Tibial nerve (tissue), 4 donors: ENCODE measurements at places on chromosomes 4 and X. TPM values are rescaled to one million over a fixed set of nuclear protein-coding genes. Genes with fewer than 3 reads are reported as not detected.

GRCh38 chr4:107736924-107737448 lies 17.0 kb upstream of the PAPSS1 start:
- no peak overlapping the region for H3K27ac ChIP-seq
- no peak for DNase-seq
- no peaks in the 10 kb centered on the region for H3K36me3 ChIP-seq
- no peak overlapping the region for H3K4me3 ChIP-seq

Gene MAGEE2
- total RNA-seq, result not detected

Gene PCDH18
- total RNA-seq, result 52.5 TPM

DNA sequence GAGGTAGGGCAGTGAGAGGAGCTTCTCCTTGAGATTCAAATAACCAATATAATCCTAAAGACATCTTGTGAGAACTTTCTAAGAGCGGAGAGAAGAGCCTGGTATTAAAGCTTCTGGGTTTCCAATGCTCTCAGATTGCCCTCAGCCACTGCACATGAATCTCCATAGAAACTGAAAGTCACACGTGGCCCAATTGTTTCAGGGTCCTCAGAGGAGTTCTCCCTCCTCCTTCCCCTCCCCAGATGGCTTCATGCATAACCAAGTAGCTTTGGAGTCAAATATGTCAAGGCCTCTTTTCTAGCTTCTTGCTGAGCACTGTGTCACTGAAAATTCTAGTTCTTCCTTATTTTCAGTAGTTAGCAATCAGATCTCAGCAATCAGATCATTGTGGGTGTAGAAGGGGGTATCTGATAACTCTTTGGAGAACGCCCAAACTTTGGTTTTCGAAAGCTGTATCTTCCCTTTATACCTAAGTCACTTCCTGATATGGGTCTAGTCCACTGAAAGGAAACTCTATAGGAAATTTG lies 2.2 kb downstream of the BTK start:
- H3K36me3 ChIP-seq, result no peaks in the 10 kb centered on the region
- H3K27ac ChIP-seq, result no peak overlapping the region
- peaks cover 4% of the 10 kb centered on the region for H3K27me3 ChIP-seq
- H3K4me1 ChIP-seq, result no peaks in the 10 kb centered on the region

DNA sequence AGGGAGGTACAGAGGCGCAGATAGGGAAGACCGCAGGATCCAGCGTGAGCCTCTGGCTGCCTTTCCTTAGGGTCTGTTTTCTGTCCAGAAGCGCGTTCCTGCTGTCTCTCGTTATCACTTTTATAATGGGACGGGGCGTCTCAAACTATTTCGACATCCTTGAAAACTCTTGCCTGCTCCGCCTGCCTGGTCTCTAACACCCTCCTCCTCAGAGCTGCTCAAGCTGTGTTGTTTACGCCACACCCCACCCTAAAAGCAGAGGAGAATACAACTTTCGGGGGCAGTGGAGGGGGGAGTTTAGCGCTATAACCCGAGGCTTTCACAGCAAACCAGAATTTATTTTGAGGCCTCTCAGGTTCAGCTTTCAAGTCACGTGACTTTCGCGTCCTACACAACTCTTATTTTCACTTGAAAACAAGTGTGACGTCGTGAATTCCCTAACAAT lies 646 bp upstream of the FAM3A start:
- DNase-seq, result no peak
- peak overlapping the region; percentile 62 for H3K4me3 ChIP-seq
- H3K36me3 ChIP-seq, result no peaks in the 10 kb centered on the region
- peak overlapping the region; percentile 96 for H3K27ac ChIP-seq

- H3K36me3 ChIP-seq, result no peaks in the 10 kb centered on the region
- DNase-seq, result no peak
- no peak overlapping the region for H3K4me3 ChIP-seq
- H3K27me3 ChIP-seq, result peaks cover 24% of the 10 kb centered on the region
- H3K27ac ChIP-seq, result no peak overlapping the region
- no peaks in the 10 kb centered on the region for H3K4me1 ChIP-seq
These were observed 10.6 kb downstream of the TSPAN6 start for GRCh38 chrX:100625985-100626491.

- H3K4me3 ChIP-seq, result no peak overlapping the region
- no peak for DNase-seq
- H3K27me3 ChIP-seq, result no peaks in the 10 kb centered on the region
- no peak overlapping the region for H3K27ac ChIP-seq
- no peaks in the 10 kb centered on the region for H3K4me1 ChIP-seq
These were observed 136.1 kb upstream of the MID1 start for GRCh38 chrX:10756441-10756840.

DNA sequence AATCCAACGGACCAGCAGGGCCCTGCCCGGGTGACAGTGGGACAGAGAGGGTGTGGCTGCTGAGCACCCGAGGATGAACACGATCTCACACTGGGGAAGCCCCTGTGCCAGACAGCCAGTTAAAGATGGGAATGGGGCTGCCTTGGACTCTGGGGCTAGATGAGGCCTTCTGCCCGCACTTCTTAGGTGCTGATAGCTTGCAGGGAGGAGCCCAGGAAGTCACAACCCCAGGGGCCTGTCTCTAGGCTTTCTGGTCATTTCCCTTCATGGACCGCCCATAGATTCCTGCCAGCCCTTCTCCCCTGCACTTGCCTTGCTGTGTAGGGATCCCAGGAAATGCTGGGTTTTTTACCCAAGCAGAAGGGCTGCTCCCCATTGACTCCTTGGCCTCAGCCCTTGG lies 6.2 kb downstream of the ZNF275 start:
- no peak overlapping the region for H3K27ac ChIP-seq
- no peaks in the 10 kb centered on the region for H3K36me3 ChIP-seq
- H3K4me1 ChIP-seq, result peaks cover 7% of the 10 kb centered on the region
- H3K4me3 ChIP-seq, result no peak overlapping the region

GRCh38 chr4:150982557-150983233 lies 32.4 kb downstream of the LRBA start:
- H3K27ac ChIP-seq, result no peak overlapping the region
- no peaks in the 10 kb centered on the region for H3K27me3 ChIP-seq
- no peaks in the 10 kb centered on the region for H3K36me3 ChIP-seq
- DNase-seq, result no peak
- H3K4me1 ChIP-seq, result no peaks in the 10 kb centered on the region
- H3K4me3 ChIP-seq, result no peak overlapping the region

- no peak overlapping the region for H3K4me3 ChIP-seq
- H3K4me1 ChIP-seq, result no peaks in the 10 kb centered on the region
- no peaks in the 10 kb centered on the region for H3K36me3 ChIP-seq
- no peaks in the 10 kb centered on the region for H3K27me3 ChIP-seq
- H3K27ac ChIP-seq, result no peak overlapping the region
- no peak for DNase-seq
These were observed 226.7 kb upstream of the PRKX start for GRCh38 chrX:3940000-3940610.

- peak overlapping the region; percentile 93 for H3K27ac ChIP-seq
- DNase-seq, result no peak
- no peaks in the 10 kb centered on the region for H3K4me1 ChIP-seq
These were observed 1.1 kb upstream of the HDAC6 start for GRCh38 chrX:48800574-48801279.

DNA sequence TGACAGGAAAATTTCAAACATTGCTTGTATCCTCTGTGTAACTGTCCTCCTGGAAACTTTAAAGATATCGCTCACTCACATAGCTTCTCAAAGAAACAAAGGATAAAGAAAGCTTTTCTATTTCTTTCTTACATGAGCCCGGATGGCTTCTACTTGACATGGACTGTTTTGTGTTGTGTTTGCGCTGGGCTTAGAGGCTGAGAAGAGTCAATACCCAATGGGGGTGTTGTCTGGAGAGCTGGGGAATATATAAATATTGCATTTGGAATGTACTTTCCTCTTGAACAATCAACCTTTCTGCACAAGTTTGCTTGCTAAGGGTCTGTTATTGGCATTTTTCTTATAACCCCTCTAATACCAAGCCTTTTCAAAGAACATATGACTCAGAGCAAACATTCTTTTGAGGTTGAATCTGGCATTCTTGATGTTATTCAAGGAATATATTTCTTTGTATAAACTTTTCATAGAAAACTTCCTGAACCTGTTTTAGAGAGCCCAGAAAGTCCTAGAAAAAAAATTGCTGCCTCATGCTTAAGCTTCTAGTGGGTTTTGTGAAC lies 331.9 kb downstream of the PACRGL start:
- no peaks in the 10 kb centered on the region for H3K36me3 ChIP-seq
- H3K27ac ChIP-seq, result no peak overlapping the region
- no peak for DNase-seq

GRCh38 chrX:40008791-40009461 lies 88.8 kb downstream of the BCOR start:
- H3K4me3 ChIP-seq, result peak overlapping the region; percentile 18
- H3K27me3 ChIP-seq, result no peaks in the 10 kb centered on the region
- peaks cover 10% of the 10 kb centered on the region for H3K4me1 ChIP-seq
- no peak for DNase-seq

DNA sequence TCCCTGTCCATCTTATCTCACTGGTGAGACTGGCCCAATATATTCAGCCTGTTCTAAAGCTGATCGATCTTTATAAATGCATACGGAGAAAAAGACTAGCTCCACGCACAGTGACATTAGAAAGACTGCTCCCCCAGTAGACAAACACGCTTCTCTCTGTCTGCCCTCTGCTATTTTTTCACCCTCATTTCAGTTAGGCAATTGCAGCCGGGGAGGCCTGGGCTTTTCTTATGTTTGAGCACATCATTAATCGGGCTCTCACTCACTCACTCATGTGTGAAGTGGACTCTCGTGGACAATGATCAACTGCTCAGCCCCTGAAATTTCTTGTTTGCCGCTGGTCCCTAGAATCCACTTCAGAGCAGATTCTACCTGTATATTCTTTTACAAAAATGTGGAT lies 824.7 kb upstream of the TENM3 start:
- no peak for DNase-seq
- no peaks in the 10 kb centered on the region for H3K27me3 ChIP-seq
- H3K4me3 ChIP-seq, result no peak overlapping the region
- peaks cover 9% of the 10 kb centered on the region for H3K4me1 ChIP-seq
- no peak overlapping the region for H3K27ac ChIP-seq
- no peaks in the 10 kb centered on the region for H3K36me3 ChIP-seq

- H3K36me3 ChIP-seq, result no peaks in the 10 kb centered on the region
- no peak overlapping the region for H3K4me3 ChIP-seq
- no peak for DNase-seq
- no peaks in the 10 kb centered on the region for H3K27me3 ChIP-seq
- no peak overlapping the region for H3K27ac ChIP-seq
These were observed 598.2 kb upstream of the BOD1L1 start for GRCh38 chr4:14225688-14226207.

GRCh38 chrX:96692890-96693289 lies 8.2 kb downstream of the DIAPH2 start:
- no peak overlapping the region for H3K27ac ChIP-seq
- DNase-seq, result no peak
- H3K36me3 ChIP-seq, result no peaks in the 10 kb centered on the region
- no peaks in the 10 kb centered on the region for H3K27me3 ChIP-seq

GRCh38 chrX:20240201-20240600 lies 26.5 kb downstream of the RPS6KA3 start:
- H3K4me1 ChIP-seq, result no peaks in the 10 kb centered on the region
- H3K27me3 ChIP-seq, result no peaks in the 10 kb centered on the region
- no peak for DNase-seq
- H3K36me3 ChIP-seq, result no peaks in the 10 kb centered on the region
- no peak overlapping the region for H3K4me3 ChIP-seq

- H3K27ac ChIP-seq, result no peak overlapping the region
- DNase-seq, result no peak
These were observed 6.5 kb downstream of the RPL39 start for GRCh38 chrX:119784747-119785446.

Gene TKTL1
- total RNA-seq, result not detected

GRCh38 chr4:124708517-124709300 lies 3.8 kb downstream of the ANKRD50 start:
- peak overlapping the region; percentile 18 for H3K4me3 ChIP-seq
- no peaks in the 10 kb centered on the region for H3K36me3 ChIP-seq
- H3K27ac ChIP-seq, result peak overlapping the region; percentile 9
- no peaks in the 10 kb centered on the region for H3K27me3 ChIP-seq
- no peak for DNase-seq
- H3K4me1 ChIP-seq, result peaks cover 66% of the 10 kb centered on the region

GRCh38 chrX:19064175-19064574 lies 58.1 kb downstream of the ADGRG2 start:
- H3K27ac ChIP-seq, result no peak overlapping the region
- no peak overlapping the region for H3K4me3 ChIP-seq
- DNase-seq, result no peak
- no peaks in the 10 kb centered on the region for H3K36me3 ChIP-seq
- no peaks in the 10 kb centered on the region for H3K27me3 ChIP-seq

- no peaks in the 10 kb centered on the region for H3K27me3 ChIP-seq
- H3K4me1 ChIP-seq, result no peaks in the 10 kb centered on the region
- H3K36me3 ChIP-seq, result no peaks in the 10 kb centered on the region
- peak; percentile 49 for DNase-seq
- no peak overlapping the region for H3K27ac ChIP-seq
These were observed 183.9 kb downstream of the OPHN1 start for GRCh38 chrX:68249401-68249831.

DNA sequence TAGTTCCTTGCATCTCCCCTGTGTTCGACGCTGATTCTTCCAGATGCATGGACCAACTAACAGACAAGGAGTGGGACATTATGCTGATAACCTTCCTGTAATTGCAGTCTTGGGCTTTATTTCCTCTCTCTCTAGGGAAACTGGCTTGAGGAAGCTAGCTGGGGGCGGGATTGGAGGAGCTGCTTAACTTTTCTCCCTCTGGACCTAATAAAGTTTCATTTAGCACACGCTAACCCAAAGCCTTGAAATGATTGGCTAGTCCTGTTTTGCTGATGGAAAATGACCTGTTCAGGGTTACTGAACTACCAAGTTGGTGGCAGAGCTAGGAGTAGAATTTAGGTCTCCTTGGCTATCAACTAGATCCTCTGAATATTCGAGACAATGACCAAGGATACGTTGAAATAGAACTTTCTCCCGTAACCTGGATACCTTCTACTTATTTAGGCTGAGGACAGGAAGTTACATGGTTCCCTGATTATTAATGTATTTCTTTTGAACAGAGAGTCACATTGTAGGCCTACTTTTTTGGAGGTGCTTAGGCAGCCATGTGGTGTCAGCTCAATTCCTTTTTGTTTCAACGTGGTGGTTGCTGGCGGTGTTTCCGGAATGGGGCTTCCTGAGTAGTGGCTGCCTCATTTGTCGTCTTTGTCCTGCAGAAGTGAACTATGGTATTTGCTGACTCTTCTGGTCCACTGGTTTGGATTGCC lies 2.0 kb downstream of the PGK1 start:
- H3K4me1 ChIP-seq, result peaks cover 49% of the 10 kb centered on the region
- H3K36me3 ChIP-seq, result peaks cover 2% of the 10 kb centered on the region
- H3K27me3 ChIP-seq, result no peaks in the 10 kb centered on the region
- no peak for DNase-seq
- peak overlapping the region; percentile 94 for H3K27ac ChIP-seq
- H3K4me3 ChIP-seq, result peak overlapping the region; percentile 5

- H3K27ac ChIP-seq, result no peak overlapping the region
- no peaks in the 10 kb centered on the region for H3K36me3 ChIP-seq
- no peaks in the 10 kb centered on the region for H3K27me3 ChIP-seq
These were observed 95.3 kb downstream of the ZAR1 start for GRCh38 chr4:48585401-48585800.

- H3K27ac ChIP-seq, result no peak overlapping the region
- no peaks in the 10 kb centered on the region for H3K27me3 ChIP-seq
- H3K36me3 ChIP-seq, result no peaks in the 10 kb centered on the region
- H3K4me3 ChIP-seq, result no peak overlapping the region
- no peak for DNase-seq
These were observed 764.6 kb upstream of the FTHL17 start for GRCh38 chrX:31836479-31836878.

GRCh38 chr4:100022792-100023222 lies 72.7 kb upstream of the H2AZ1 start:
- H3K27ac ChIP-seq, result no peak overlapping the region
- no peaks in the 10 kb centered on the region for H3K4me1 ChIP-seq
- no peaks in the 10 kb centered on the region for H3K36me3 ChIP-seq
